ENCODE measurements at places on chromosomes 1 and 21.

DNA sequence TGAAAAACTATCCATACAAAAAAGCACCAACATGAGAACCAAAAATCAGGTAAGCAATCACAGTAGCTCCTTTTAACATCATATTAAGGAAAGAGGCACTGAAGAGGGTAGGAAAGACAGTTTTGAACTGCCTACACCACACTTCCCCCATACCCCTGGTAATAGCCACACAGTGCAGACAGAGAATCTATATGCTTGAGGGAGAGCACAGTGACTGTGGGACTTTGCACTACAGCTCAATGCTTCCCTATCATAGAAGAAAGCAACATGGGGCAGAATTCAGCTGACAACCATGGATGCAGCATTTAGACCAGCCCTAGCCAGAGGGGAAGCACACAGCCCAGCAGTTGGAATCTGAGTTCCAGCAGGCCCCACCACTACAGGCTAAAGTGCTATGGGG is 7.9 kb upstream of the TEX50 start:
- no peak for DNase-seq

- no peak for DNase-seq
These were observed 795 bp downstream of the SYT2 start for GRCh38 chr1:202709276-202710041.

DNA sequence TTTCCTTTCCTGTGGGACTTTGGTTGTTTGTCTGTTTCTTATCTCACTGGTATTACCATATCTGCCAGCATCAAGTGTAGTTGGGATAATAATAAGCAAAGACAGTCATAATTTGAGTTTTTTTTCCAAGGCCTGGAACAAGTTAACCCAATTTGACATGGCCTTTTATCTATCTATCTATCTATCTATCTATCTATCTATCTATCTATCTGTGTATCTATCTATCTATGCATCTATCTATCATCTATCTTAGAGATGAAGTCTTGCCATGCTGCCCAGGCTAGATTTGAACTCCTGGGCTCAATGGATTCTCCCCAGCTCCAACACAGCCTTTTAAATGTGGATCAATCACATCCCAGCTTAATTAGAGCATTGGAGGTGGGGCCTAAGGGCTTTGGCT is 174.1 kb upstream of the CSF3R start:
- no peak for DNase-seq

- DNase-seq, result no peak
These were observed 41.1 kb downstream of the ZNF678 start for GRCh38 chr1:227604446-227604845.

DNA sequence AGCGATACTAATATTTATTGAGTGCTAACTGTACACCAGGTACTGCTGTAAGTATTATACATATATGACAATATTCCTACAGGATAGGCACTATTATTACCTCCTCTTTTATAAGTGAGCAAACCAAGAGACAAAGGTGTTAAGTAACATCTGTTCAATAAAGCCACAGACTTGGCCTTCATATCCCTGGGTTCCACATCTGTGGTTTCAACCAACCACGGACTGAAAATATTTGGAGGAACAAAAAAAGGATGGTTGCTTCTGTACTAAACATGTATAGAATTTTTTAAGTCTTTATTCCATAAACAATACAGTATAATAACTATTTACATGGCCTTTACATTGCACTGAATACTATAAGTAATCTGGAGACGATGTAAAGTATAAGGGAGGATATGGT is 95.1 kb downstream of the RERE start:
- DNase-seq, result no peak

DNA sequence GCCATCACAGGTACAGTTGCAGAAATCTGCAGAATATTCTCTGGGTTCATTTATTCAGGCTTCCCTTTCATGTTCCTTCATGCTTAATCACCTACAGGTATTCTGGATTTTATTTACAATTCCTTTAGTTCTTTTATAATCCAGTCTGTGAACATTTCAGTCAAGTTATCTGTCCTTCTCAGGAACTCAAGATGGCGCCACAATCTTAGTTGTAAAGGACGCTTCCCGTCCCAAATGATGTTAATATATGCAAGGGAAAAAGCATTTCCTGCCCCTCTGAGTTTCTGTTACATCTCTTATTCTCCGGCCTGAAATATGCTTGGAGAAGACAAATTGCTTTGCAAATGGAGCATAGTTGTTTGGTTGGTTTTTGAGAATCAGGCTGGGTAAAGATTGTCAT is 19.3 kb downstream of the F3 start:
- DNase-seq, result peak; percentile 63

DNA sequence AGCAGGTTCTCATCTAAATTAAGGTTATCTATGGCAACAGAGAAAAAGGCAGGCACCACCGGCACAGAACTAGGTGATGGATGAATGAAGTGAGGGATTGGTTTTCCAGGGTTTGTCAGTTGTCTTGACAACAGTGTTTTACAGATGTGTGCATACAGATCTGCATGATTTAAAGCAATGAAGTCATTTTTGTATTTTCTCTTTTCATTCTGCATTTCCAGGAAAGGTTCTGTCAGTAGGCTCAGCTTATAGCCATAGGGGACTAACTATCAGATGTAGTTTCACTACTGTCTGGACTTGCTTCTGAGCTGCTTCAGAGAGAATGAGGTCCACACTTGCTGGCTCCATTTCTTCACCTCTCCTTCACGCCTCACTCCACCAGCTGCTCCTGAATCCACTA is 98.2 kb upstream of the LMO4 start:
- DNase-seq, result no peak

GRCh38 chr1:202351725-202352124 is 3.2 kb downstream of the PPP1R12B start:
- DNase-seq, result peak; percentile 71

GRCh38 chr1:160547422-160547821 is 24.4 kb upstream of the SLAMF6 start:
- no peak for DNase-seq

DNA sequence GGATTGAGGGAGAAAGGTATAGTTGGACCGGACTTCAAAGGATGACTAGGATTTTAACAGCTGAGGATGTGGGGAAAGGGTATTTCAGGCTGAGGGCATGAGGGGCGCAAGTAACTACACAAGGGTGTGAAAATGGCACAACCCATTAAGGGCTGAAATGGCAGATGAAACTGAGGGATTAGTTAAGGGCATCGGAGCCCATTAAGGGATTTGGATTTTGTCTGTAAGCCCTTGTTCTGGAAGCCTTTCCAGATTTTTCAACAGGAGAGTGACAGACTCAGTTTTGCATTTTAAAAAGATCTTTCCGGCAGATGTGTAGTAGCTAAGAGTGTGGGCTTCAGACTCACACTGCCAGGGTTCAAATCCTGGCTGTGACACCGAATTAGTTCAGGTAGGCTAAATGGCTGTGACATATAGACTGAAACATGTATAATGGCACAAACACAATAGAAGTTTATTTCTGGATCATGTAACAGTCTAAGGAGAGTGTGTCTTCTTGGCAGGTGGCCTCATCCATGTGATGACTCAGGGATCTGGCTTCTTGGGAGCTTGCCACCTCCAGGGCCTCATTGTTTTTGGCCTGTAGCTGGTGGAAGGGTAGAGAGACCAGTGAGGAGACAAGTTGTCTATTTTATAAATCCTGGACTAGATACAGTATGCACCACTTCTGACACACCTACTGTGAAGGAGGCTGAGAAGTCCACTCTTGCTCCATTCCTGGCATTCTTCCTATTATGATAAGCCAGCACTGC is 49.6 kb downstream of the UBE2T start:
- peak; percentile 24 for DNase-seq

GRCh38 chr1:36664571-36665287 is 182.0 kb upstream of the CSF3R start:
- no peak for DNase-seq

GRCh38 chr1:92483610-92484471 is 2.9 kb downstream of the GFI1 start:
- no peak for DNase-seq

DNA sequence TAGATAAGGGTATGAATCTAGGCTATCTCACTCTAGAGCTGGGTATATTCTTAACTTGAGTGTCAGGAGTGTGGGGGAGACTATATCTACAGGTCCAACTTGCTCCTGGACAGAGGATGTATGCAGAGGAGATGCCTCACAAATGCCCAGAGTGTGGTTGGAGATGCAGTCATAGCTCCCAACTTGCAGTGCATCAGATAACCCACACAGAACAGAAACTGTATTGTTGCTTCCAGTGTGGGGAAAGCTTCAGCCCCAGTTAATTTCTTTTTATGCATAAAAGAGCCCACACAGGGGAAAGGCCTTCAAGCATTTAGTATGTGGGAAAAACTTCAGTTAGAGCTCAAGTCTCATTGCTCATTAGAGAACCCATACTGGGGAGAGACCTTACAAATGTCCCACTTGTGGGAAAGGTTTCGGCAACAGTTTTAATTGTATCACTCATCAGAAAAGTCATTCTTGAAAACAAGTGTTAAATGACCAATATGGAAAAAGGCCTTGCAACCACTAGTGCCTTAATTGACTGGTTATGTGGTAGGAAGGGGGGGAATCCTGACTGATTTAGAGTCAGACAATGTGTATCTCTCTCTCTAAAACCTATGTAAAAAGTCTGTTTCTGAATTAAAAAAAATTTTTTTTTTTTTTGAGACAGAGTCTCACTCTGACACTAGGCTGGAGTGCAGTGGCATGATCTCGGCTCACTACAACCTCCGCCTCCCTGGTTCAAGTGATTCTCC is 67.9 kb downstream of the EBNA1BP2 start:
- no peak for DNase-seq

DNA sequence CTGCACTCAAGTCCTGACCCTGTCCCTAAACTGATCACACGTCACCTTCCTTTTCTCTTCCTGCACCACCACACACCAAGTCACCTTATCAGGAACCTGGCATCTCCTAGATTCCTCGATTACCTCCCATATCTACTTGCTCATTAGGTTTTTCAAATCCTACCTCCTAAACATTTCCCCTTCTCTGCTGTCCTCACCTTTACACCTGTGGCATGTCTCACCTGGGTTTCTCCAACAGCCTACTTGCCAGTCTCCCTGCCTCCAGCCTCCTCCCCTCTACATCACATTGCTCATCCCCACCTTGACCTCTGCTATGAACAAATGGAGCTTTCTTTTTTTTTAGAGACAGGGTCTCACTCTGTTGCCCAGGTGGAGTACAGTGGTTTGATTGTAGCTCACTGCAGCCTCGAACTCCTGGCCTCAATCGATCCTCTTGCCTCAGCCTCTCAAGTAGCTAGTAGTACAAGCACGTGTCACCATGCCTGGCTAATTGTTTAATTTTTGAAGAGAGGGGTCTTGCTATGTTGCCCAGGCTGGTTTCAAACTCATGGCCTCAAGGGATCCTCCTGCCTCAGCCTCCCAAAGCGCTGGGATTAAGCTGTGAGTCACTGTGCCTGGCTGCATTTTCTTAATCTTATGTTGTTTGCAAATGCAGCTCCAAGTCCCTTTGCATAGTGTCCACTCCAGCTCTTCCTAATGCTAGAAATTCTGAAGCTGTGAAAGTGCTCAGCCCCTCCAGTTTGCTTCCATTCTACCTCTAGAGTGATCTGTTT is 6.3 kb downstream of the IGSF9 start:
- DNase-seq, result no peak

- no peak for DNase-seq
These were observed 12.1 kb downstream of the HIPK1 start for GRCh38 chr1:113941245-113941559.

DNA sequence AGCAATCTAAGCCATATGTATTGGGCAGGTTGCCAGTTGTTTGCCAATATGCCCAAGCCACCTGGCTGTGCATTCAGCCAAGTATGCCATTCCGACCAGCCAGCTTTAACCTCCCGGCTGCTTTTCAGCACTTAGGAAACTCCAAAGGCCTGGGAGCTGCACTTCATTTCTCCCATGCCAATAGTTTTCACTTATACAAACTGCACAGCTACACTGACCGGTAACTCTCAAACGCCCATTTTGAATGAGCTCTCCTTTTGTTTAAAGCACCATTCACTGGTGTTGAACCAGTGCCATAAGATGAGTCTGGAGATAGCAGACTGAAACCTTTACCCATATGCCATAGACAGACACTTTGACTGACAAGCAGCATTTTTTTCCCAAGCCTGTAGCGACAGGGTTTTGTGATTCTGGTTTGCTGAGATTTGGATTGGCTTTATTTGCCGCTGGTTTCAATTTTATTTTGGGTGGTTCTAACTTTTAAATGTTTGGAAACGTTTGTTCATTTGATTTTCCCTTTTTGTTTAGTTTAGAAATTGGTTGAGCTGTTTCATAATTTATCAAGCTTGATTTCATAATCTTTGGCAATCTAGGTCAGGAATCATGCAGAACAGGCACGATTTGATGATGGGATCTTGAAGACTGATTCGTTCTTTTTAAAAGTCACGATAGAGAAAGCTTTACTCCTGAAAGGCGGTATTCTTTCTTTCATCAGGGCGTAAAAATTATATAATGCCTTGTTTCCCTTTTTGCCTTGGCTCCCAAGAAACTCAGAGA is 144.6 kb downstream of the NFIA start:
- DNase-seq, result no peak

GRCh38 chr1:175554586-175554985 is 188.8 kb downstream of the TNR start:
- DNase-seq, result no peak

- no peak for DNase-seq
These were observed 163.7 kb downstream of the NTMT2 start for GRCh38 chr1:170309389-170310013.

DNA sequence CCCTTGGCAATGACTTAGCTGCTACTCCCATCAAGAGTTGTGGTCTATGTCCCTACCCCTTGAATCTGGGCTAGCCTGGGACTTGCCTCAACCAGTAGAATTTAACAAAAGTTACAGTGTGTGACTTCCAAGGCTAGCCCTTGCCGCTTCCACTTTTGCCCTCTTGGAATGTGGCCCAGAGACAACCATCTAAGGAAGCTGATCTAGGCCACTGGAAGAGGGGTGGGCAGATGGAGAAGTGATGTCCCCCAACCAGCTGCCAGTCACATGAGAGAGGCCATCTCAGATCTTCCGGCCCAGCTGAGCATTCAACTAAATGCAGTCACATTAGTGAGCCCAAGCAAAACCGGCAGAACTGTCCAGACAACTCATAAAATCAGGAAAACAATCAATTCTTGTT is 115.1 kb downstream of the TOMM20 start:
- DNase-seq, result no peak

GRCh38 chr1:199313444-199313843 is 674.6 kb downstream of the PTPRC start:
- no peak for DNase-seq

- DNase-seq, result peak; percentile 54
These were observed 3.7 kb upstream of the CDC14A start for GRCh38 chr1:100348549-100349144.

GRCh38 chr1:182714546-182714945 is 30.2 kb upstream of the RGS8 start:
- DNase-seq, result no peak

DNA sequence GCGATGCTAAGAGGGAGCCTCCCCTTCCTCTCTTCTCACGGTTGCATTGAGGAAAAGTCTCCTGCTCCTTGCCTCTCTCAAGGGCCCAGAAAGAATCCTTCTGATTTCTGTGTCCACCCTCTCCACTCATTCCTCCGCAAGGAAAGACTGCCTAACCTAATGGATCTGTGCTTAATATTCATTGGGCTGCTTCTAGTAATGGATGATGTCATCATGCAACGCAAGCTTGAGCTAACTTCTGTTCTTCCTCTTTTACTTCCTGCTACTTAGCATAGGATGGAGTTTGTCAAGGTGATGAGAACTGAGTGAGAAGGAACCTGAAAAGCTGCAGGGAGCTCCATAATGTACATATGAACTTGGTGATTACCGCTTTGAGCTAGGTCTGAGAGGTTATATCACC is 35.2 kb upstream of the HMGB4 start:
- no peak for DNase-seq

GRCh38 chr1:40710581-40711315 is 19.2 kb downstream of the NFYC start:
- DNase-seq, result no peak
